Esophagus mucosa (tissue), 1 donor: ENCODE measurements at places on chromosomes 4 and X. TPM values are rescaled to one million over a fixed set of nuclear protein-coding genes. Genes with fewer than 3 reads are reported as not detected.

DNA sequence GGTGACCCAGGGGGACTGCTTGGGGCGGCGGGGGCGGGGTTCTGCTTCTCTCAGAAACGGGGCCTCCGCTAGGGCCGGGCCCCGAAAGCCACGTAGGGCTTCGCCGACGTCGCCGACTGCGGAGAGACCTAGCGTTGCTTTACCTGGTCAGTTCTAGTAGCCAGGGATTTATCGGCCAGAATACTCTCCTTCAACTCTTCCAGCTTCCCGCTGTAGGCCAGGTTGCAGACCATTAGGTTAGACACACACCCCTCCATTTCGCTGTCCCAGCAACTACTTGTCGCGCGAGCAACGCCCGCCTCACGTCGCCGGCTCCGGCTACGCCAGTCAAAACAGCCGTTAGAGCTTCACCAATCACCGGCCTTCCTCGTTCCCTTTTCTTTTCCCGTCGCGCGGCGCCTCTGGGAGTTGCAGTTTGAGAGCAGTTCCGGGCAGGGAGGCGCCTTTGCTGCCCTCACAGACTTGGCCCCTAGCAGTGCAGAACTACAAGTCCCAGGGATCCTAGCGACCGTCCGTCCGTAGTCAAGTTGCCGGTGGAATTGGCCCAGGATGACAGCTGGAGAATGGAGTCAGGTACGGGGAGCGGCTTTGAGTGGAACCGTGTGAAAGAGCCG lies at the start of the genes ATG4A and PSMD10:
ATG4A (plus strand) TSS at position 515 of the 614 bp plus-strand sequence; CDS start at position 564, 49 bp downstream.
PSMD10 (minus strand) TSS at position 279 of the 614 bp plus-strand sequence; CDS start at position 257, 22 bp downstream.
- ATAC-seq, result peak; percentile 98

- ATAC-seq, result no peak
Observed at GRCh38 chrX:144717682-144718081, 529.6 kb upstream of the SPANXN1 start.

GRCh38 chr4:104549736-104550135 lies 55.0 kb upstream of the CXXC4 start:
- ATAC-seq, result no peak

GRCh38 chr4:73589887-73590801 lies 30.1 kb downstream of the RASSF6 start:
- peak; percentile 57 for ATAC-seq

DNA sequence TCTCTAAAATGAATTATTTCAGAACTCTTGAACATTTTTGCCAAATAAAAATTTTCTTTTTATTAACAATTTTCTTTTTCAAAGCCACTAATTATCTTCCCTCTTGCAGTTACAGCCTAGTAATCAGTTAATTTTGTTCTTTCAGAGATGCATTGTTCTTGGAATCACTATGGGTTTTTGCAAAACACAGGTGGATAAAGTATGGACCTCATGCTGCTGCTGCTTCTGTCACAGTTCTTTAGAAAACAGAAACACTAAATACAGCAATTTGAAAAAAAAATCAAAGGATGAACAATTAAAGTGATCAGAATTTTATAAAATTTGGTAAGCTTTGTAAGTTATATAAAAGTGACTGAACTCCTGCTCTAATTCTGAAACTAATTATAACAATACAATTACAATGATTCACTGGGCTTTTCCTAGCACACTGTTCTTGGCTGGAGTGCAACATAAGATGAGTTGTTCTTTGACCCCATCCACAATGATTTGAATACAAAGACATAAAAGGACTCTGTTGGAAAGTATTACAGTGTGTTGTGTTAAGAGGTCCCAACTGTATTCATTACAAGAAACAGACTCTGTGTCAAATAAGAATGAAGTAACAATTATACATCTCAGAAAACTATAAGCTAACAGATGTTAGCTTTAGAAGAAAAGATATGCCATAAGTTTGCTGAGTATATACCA lies 59.4 kb upstream of the GK2 start:
- no peak for ATAC-seq

DNA sequence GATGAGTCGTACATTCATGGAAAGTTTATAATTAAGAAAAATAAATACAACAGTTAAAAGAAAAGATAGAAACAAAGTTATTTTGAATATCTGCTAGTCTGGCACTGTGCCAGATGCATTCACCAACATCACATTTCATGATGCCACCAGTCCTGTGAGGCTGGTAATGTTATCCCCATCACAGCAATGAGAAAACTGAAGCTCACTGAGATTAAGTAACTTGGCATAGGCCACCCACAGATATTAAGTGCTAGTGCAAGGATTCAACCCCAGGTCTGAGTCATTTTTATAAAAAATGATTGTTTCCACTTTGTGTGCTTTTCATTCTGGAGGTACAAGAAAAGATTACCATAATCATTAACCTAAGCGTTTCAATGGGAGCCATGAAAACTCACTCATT lies 65.0 kb upstream of the IL15 start:
- no peak for ATAC-seq

DNA sequence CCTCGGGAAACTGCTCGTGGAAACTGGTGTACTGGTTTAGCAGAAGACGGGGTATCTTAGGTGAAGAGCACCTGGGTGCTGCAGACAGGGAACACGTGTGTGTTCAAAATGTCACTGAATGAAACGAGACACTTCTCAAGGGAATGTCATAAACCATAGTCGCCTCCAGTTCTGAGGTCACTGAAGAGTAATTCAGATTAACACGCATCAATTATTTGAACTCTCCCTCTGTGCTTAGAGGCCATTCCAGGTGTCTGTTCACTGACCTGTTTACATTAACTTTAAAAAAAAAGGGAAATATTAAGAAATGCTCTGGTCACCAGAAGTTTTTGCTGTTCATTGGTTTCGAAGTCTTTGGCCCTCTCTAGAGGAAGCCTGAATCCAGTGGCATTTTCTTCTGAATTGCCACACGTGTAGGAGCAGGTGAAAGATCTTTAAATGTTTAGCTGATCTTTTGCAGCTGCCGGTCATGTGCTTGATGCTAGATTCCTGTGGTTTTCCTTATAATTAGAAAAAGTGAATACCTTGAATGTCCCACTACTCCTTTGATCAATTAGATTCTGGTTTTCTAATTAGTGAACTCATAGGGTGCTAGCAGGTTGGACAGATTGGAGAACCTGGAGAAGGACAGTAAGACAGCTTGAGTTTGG lies 330.5 kb downstream of the ARHGAP10 start:
- ATAC-seq, result no peak

CNKSR2 gene
- total RNA-seq, result not detected

POF1B gene
- total RNA-seq, result 30.9 TPM

BCOR gene
- total RNA-seq, result 16.2 TPM
